Left lung (tissue), 14 donors: ENCODE measurements at places on chromosomes 2 and 18. TPM values are rescaled to one million over a fixed set of nuclear protein-coding genes. Genes with fewer than 3 reads are reported as not detected.
A peak's percentile ranks its signal among the peaks of the same experiment; 100 is the strongest.

The MYO5B gene
- total RNA-seq, result 25.5 TPM

DNA sequence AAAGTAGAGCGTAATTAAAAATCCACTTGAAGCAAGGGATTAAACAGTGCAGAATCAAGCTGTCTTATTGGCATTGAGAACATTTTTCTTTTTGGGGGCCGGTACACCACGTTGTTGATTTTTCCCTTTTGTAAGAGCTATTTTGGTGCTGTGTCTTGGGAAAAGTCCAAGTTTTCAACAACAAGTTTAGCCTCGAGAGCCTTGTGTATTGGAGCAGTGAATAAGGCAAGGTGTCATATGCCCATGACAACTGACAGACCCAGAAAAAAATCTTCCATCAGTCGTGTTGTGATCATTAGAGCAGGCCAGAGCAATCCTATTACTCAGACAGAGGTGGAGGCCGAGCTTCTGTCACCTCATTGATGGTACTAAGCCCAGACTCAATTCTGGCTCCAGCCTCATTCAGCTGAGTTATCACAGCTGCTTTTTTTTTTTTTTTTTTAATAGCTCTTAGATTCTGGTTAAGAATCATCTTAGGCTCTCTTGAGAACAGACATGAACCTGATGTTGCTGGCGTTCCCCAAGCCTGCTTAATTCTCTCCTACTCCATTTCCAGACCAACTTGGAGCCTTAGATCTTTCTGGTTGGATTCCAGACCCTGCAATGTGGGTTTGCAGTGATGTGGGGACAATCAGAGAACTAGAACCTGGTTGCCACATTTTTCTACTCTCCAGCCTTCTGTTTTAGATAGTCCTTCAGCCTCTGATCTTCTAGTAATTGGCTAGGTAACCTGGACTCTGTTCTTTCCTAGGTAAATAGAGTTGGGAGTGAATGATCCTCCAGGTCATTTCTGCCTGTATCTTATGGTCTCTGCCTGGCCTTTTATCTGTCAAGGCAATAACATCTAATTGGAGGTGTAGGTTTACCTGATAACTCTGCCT is 43.1 kb downstream of the MOGAT1 start:
- peak; percentile 94 for DNase-seq
- no peaks in the 10 kb centered on the region for H3K27me3 ChIP-seq
- H3K36me3 ChIP-seq, result no peaks in the 10 kb centered on the region
- peak overlapping the region; percentile 49 for H3K27ac ChIP-seq
- H3K4me3 ChIP-seq, result no peak overlapping the region

The RETSAT gene
- 68.1 TPM for total RNA-seq

DNA sequence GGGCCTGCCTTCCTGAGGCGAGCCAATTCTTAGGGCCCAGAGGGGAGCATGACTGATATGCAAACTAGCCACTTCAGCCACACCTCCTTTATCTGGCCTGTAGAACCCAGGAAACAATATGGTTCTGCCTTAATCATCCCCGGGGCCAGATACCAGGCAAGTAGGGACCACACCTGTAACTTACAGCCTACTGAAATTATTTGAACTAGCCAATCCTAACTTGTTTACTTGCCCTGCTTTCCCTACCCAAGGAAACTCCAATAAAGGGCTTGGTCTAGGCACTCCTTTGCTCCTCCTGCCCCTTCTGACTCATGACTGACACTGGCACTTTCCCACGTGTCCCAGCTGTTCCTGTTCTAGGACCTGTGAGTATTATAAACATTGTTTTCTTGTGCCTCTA is 57.6 kb downstream of the MYOM1 start:
- DNase-seq, result no peak
- H3K27ac ChIP-seq, result no peak overlapping the region
- H3K36me3 ChIP-seq, result no peaks in the 10 kb centered on the region
- H3K27me3 ChIP-seq, result no peaks in the 10 kb centered on the region
- no peak overlapping the region for H3K4me3 ChIP-seq

DNA sequence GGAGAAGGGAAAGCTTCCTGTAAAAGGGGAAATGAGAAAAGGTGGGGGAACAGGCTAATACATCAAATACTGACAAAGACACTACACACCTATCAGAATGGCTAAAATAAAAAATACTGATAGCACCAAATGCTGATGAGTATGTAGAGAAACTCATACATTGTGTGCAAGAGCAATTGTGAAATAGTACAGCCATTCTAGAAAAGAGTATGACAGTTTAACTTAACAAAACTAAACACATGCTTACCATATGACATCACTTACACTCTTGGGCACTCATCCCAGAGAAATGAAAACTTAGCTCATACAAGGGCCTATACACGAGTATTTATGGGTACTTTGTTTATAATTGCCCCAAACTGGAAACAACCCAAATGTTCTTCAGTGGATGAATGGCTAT is 53.4 kb downstream of the ZNF638 start:
- DNase-seq, result no peak
- no peaks in the 10 kb centered on the region for H3K4me1 ChIP-seq
- no peaks in the 10 kb centered on the region for H3K36me3 ChIP-seq
- no peak overlapping the region for H3K27ac ChIP-seq
- no peaks in the 10 kb centered on the region for H3K27me3 ChIP-seq

GRCh38 chr2:51220606-51221005 is 188.7 kb upstream of the NRXN1 start:
- H3K4me3 ChIP-seq, result no peak overlapping the region
- H3K27me3 ChIP-seq, result no peaks in the 10 kb centered on the region
- H3K36me3 ChIP-seq, result no peaks in the 10 kb centered on the region
- H3K27ac ChIP-seq, result no peak overlapping the region
- H3K4me1 ChIP-seq, result no peaks in the 10 kb centered on the region
- no peak for DNase-seq

DNA sequence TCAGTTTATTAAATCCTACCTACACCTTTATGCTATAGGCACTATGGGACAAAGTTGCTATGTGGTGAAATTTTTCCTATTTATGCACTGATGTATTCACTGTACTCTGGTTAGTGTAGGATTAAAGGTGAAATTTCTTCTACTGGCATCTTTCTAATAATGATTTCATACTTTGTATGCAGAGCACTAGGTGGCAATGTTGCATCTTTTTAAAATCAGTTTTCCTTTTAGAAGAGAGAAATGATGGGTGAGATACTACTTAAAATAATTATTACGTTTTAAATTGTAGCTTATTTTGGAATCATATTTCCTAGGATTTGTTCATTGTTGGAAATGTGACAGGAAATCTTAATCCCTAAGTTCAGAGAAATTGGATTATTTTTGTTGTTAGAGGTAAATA is 150.9 kb downstream of the CD8B2 start:
- no peaks in the 10 kb centered on the region for H3K27me3 ChIP-seq
- no peak overlapping the region for H3K27ac ChIP-seq

The PAIP2B gene
- total RNA-seq, result 4.6 TPM

The TSPYL6 gene
- total RNA-seq, result not detected

DNA sequence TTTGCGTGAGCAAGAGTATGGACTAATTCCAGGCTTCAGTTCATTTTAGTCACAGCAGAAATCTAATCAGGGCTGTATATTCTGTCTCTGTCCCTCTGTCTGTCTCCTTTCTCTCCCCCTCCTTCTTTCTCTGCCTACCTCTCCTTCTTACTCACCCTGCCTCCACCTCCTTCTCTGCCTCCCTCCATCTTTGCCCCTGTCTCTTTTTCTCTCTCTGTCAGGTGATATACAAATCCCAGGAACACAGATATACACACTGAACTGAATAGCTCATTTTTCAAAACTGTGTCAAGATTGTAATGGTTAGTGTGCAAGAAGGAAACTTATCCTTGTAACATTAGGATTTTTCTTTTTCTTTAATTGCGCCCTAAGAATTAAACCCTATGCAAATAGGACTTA is 32.5 kb downstream of the SLC8A1 start:
- H3K36me3 ChIP-seq, result no peaks in the 10 kb centered on the region
- H3K27ac ChIP-seq, result no peak overlapping the region
- no peaks in the 10 kb centered on the region for H3K4me1 ChIP-seq

GRCh38 chr2:118437501-118437900 is 349.2 kb downstream of the INSIG2 start:
- H3K27ac ChIP-seq, result no peak overlapping the region
- H3K36me3 ChIP-seq, result no peaks in the 10 kb centered on the region
- H3K4me1 ChIP-seq, result no peaks in the 10 kb centered on the region
- no peaks in the 10 kb centered on the region for H3K27me3 ChIP-seq
- no peak for DNase-seq

The STEAP3 gene
- 40.4 TPM for total RNA-seq

GRCh38 chr2:180728928-180729559 is 251.4 kb upstream of the UBE2E3 start:
- no peaks in the 10 kb centered on the region for H3K4me1 ChIP-seq
- H3K4me3 ChIP-seq, result no peak overlapping the region
- no peaks in the 10 kb centered on the region for H3K27me3 ChIP-seq
- DNase-seq, result no peak
- H3K27ac ChIP-seq, result no peak overlapping the region
- H3K36me3 ChIP-seq, result no peaks in the 10 kb centered on the region

DNA sequence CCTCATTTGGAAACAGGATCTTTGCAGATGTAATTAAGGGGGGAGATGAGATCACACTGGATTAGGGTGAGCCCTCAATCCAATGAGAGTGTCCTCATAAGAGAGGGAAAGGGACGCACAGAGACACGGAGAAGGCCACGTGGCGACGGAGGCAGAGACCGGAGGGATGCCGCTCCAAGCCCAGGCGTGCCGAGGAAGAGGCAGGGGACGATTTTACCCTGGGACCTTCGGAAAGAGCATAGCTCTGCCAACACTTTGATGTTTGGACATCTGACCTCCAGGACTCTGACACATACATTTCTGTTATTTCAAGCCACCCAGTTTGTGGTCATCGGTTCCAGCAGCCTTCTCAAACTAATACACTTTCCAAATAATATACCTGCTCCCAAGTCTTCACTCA is 84.4 kb upstream of the ZCCHC2 start:
- no peaks in the 10 kb centered on the region for H3K27me3 ChIP-seq
- H3K4me3 ChIP-seq, result no peak overlapping the region
- no peak overlapping the region for H3K27ac ChIP-seq
- no peaks in the 10 kb centered on the region for H3K36me3 ChIP-seq
- H3K4me1 ChIP-seq, result peaks cover 5% of the 10 kb centered on the region

The SAG gene
- total RNA-seq, result not detected

- peaks cover 6% of the 10 kb centered on the region for H3K36me3 ChIP-seq
- peak overlapping the region; percentile 33 for H3K27ac ChIP-seq
- no peak overlapping the region for H3K4me3 ChIP-seq
- DNase-seq, result no peak
- no peaks in the 10 kb centered on the region for H3K27me3 ChIP-seq
- H3K4me1 ChIP-seq, result peaks cover 5% of the 10 kb centered on the region
These were observed 100.6 kb downstream of the MYO1B start for GRCh38 chr2:191345788-191346187.

- H3K27me3 ChIP-seq, result no peaks in the 10 kb centered on the region
- H3K4me1 ChIP-seq, result no peaks in the 10 kb centered on the region
- no peak for DNase-seq
- H3K27ac ChIP-seq, result no peak overlapping the region
These were observed 329.3 kb downstream of the C1D start for GRCh38 chr2:67733517-67733916.

GRCh38 chr2:25215948-25216679 is 47.7 kb upstream of the POMC start:
- H3K27me3 ChIP-seq, result no peaks in the 10 kb centered on the region
- H3K27ac ChIP-seq, result peak overlapping the region; percentile 67
- peaks cover 11% of the 10 kb centered on the region for H3K4me1 ChIP-seq
- DNase-seq, result peak; percentile 92

DNA sequence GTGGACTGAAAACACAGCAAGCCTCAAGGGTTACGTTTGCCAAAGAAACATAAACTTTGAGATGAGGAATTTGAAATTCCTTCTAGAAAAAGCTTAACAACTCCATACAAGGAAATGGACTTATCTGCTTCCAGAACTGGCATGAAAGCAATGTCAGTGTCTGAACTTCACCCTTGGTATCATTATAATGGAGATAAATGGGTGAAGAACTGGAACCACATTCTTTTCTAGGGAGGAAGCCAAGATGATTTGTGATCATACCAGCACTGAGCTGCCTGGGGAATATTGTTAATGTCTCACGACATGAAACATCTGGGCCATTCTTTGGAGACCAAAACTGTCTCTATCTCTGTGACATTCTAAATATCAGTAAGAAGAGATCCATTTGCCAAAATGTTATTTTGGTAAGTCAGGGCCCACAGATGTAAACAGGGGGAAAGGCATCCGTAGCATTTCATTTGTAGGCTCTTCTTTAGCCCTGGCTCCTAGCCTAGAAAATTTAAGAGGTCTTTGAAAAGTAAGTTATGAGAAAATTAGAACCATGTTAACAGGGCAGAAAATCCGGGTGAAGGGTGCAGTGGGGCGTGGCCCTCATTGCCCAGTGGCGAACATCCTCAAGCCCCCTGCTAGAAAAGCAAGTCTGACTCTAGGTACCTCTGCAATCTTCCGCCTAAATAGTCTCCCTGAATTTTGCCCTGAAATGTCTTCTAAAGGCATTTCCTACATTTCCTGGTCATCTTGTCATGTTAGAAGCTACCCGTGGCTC is 295.3 kb upstream of the EPAS1 start:
- H3K4me3 ChIP-seq, result no peak overlapping the region
- peak overlapping the region; percentile 60 for H3K27ac ChIP-seq
- H3K4me1 ChIP-seq, result no peaks in the 10 kb centered on the region

DNA sequence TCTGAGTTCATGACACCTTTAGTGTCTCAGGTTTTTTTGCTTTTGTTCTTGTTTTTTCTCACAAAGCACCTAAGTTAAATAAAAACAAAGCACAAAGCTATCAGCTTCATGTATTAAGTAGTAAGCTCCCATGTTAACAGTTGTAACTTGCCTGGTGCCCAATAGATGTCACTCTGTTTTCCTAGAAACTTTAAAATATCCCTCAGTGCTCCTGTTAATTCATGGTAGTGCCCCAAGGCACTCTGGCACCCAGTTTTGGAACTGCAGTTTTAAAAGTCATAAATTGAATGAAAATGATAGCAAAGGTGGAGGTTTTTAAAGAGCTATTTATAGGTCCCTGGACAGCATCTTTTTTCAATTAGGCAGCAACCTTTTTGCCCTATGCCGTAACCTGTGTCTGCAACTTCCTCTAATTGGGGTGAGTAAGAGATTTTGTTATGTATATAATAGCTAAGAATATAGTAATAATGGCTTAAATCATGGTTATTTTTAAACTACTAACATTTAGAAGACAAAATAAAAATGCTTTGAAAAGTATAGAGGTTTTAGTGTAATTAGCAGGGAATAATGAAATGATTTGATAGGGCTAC is 555.0 kb upstream of the TMEFF2 start:
- H3K27ac ChIP-seq, result no peak overlapping the region
- no peak overlapping the region for H3K4me3 ChIP-seq

The ANKRD62 gene
- not detected for total RNA-seq

The PLCD4 gene
- total RNA-seq, result 1.5 TPM
